ENCODE measurements at places on chromosomes 2 and 18.

DNA sequence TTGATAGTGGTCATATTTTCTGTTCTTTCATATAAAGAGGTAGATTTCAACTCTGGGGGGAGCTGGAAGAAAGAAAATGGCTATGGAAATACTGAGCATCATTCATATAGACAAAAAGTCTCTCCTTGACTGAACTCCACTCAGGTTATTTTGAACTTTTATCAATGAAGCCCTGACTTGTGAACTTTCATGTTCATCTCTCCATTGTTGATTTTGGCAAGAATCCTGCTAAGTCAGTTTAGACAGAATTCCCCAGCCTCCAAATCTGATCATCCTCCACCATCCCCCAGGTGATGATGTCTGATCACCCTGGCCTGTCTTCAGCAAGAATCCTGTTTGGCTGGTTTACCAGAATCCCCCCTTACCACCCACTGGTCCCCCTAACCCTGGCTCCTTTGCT, 395.0 kb downstream of the NCKAP5 start:
- DNase-seq = no peak

- DNase-seq = no peak
These were observed 466.7 kb downstream of the TNS1 start for GRCh38 chr2:217535957-217536708.

DNA sequence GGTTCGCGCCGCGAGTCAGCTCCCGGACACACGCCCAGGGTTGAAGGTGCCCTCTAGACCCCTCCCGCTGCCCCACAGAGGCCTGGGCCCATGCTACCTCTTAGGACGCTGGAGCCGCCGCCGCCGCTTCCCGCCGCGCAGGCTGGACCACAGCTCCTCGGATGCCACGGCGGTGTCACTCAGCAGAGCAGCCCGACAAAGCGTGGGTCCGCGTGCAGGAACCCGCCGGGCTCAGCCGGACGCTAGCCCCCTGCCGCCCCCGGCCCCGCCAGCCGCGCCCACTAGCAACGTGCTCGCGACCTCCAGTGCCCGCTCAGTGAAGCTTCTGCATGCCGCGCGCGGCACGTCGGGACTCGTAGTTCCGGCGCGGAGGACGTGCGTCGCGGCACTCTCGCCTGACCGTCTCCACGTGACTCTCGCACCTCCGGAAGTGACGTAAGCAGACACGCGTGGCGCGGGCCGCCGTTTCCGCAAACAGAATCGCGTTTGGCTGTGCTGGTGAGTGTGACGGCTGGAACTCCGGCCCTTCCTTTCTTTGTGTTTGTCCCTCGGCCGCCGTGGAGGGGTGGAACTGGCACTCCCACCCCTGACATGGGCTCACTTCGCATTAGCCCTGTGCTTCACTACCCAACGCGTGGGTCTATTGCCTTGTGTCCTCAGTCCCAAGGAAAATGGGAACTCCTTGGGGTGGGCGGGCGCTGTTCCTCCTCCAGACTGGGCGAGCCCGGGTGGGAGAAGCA, at the start of the genes FAM210A and RNMT:
TSS of gene FAM210A (minus strand) at position 327 of the 740 bp plus-strand sequence. CDS start 44,481 bp downstream, outside the sequence.
TSS of gene RNMT (plus strand) at position 442 of the 740 bp plus-strand sequence. CDS start 4,845 bp downstream, outside the sequence.
- DNase-seq = peak; percentile 93

GRCh38 chr2:85368921-85369320, 14.4 kb downstream of the ELMOD3 start:
- DNase-seq = no peak

GRCh38 chr2:165575044-165575615, 105.6 kb downstream of the CSRNP3 start:
- no peak for DNase-seq

DNA sequence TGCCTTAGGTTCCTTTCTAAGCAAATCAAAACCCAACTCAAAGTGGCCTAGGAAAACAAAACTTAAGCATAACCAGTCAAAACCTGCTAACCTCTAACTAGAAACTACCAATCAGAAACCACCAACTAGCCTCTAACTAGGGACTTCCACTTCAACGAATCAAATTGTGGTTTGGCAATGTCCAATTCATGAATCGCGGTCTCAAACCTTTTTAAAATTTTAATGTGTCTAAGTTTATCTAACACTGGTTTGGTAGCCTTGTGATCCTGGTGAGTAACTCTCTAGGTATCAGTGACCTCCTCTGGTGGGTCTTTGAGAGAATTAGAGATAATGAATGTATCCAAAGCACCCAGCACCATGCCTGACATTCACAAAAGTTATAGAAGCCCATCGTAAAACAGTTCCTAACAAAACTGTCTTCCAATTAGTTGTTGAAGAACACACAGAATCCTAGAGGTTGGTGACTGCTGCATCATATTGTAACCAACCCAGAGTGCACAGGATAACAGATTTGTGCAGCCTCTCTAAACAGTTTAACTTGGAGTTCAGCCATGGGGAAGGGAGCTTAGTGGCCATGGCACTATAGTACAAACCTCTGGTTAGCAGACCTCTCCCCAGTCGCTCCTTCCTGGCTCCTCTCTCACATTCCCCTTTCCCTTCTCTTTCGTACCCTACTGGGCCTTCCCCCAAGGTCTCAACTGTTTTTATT, 45.2 kb upstream of the B3GNT2 start:
- DNase-seq = no peak

DNA sequence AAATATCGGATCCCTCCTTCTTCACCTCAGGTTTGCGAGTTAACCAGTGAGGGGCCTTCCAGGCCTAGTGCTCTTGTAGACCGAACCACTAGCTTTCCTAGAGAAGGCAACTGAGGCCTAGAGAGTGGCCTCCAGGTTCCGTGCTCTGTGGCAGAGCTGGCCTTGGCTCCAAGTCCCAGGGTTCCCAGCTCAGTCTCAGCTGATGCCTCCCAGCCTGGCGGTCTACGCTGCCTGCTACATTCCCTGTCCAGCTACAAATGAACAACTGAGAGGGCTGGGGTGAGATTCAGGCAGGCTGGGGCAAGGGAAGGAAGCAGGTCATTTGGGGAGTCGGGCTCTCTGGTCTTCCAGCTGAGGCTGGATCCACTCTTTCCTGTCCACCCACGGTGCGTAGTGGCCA, 2.3 kb downstream of the STEAP3 start:
- no peak for DNase-seq

DNA sequence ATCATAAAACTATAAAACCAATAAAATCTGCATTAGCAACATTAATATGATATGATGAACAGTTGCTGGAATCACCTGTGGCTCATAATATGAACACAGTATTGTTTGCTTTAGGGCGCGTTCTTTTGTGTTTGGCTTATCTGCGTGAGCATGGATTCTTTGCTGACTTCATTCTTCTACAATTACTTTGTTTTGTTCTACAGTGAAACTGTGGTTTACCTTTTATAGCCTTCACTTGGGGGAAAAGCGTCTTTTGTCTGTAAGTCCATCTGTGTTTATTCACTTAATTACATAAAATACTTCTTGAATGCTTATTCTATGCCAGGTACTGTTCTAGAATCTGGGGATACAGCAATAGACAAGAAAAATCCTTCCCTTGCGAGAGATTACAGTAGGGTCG, 74.0 kb upstream of the SEC11C start:
- DNase-seq = no peak

DNA sequence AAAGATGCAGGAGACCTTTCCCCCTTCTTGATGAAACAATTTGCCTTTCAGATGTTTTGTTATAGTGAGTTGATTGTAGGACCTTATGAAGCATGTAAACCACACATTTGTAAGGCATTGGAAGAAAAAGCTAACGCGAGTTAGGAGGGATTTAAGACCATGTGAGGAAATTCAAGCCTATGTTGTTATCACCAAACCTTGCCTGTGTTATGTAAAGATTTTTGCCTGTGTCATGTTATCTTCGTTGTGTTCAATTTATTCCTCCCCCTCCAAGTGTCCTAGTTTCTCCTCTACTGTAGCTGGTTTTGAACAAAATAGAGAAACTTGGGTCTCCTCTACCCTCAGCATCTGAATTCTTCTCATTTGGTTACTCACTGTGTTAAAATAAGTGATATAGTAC, 173.0 kb downstream of the NEDD4L start:
- no peak for DNase-seq

DNA sequence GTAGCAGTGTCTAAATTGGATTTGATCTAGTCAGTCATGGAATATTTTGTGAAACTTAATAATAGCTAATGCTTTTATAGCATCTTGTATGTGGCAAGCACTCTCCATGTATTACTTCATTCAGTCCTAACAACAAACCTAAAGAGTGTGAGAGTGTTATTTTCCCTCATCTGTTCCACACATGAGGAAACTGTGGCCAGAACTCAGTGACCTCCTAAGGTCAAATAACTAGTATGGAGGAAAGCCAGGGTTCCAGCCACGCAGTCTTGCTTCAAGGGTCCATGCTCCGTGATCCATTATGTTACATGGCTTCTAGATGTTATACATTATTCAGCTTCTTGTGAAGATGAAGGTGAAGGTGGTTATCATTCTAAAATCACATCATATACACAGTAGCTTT, 45.5 kb downstream of the TWSG1 start:
- DNase-seq = no peak

- no peak for DNase-seq
These were observed 105.8 kb downstream of the WDR7 start for GRCh38 chr18:56756966-56757365.

GRCh38 chr2:29238497-29238896, 123.3 kb downstream of the CLIP4 start:
- no peak for DNase-seq

GRCh38 chr2:238127165-238128060, 11.1 kb upstream of the KLHL30 start:
- DNase-seq = no peak
